ENCODE measurements at places on chromosomes 4 and X.

GRCh38 chrX:154138857-154139256, 5.2 kb upstream of the OPN1LW start:
- DNase-seq, result no peak

- no peak for DNase-seq
Measured at GRCh38 chr4:151260526-151260925, 16.4 kb upstream of the PRSS48 start.

GRCh38 chr4:42767669-42768068, 110.8 kb upstream of the ATP8A1 start:
- DNase-seq, result no peak

- DNase-seq, result no peak
Measured at GRCh38 chr4:3338321-3338838, 45.6 kb downstream of the RGS12 start.

DNA sequence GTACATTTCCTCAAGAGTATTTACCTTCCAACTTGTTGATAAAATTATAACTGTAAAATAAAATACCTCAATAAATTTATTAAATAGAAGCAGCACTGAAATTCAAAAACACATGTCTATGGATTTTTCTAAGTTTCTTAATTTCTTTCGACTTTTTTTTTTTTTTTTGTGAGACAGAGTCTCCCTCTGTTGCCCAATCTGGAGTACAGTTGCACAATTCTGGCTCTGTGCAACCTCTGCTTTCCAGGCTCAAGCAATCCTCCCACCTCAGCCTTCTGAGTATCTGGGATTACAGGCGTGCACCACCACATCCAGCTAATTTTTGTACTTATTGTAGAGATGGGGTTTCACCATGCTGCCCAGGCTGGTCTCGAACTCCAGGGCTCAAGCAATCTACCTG, 79.8 kb downstream of the IQCM start:
- DNase-seq, result no peak

- DNase-seq, result no peak
Measured at GRCh38 chr4:79287718-79288117, 38.1 kb downstream of the NAA11 start.

DNA sequence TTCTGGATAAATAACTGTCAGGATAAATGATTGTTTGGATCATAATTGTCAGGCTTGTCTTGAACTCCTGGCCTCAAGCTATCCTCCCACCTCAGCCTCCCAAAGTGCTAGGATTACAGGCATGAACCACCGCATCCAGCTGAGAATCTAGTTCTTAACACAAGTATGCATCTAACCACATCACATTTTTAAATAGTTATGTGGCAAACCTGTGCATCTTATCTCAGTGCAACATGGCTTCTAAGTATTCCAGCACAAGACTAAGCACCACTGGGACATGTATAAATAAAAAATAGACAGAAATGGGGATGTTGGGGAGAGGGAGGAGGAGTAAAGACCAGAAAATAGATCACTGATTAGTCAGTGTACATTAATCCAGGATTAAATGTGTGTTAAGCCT, 74.7 kb upstream of the TBL1X start:
- DNase-seq, result no peak

DNA sequence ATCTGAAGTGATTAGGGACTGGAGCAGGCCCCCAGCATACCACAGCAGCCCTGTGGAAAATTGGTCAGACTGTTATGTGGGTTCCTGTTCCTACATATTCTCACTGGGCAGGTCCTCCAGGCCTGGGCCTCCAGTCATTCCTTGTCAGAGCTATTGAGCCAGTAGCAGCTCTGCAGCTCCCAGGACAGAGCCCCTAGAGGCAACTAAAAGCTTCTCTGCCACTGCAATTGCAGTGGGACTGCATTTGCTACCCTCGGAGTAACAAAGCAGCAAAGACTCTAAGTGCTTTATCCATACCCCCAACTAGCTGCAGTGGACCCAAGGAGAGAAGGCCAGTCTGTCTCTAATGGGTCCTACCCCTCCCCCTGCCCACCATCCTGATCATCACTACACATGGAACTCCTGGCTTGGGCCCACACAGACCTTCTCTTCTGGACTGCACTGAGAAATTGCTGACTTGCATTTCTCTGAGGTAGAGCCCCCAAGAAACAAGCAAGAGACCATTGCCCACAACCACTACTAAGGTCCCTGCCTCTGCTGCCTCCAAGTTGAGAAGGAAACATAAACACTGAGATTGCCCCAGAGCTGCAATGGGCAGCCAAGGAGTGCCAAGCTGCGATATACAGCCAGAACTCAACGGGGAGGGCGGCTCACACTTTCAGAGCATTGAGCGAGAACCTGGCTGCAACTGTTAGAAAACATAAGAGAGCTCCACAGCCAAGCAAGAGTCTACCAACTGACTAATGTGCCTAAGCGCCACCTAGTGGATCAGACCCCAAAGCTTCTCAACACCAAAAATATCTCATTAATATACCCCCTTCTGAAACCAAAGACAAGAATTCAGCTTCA, 738.7 kb upstream of the NDST4 start:
- peak; percentile 35 for DNase-seq

GRCh38 chr4:28354880-28355656, 1494.4 kb downstream of the STIM2 start:
- no peak for DNase-seq

- DNase-seq, result no peak
Measured at GRCh38 chr4:11341337-11342043, 87.2 kb downstream of the HS3ST1 start.

DNA sequence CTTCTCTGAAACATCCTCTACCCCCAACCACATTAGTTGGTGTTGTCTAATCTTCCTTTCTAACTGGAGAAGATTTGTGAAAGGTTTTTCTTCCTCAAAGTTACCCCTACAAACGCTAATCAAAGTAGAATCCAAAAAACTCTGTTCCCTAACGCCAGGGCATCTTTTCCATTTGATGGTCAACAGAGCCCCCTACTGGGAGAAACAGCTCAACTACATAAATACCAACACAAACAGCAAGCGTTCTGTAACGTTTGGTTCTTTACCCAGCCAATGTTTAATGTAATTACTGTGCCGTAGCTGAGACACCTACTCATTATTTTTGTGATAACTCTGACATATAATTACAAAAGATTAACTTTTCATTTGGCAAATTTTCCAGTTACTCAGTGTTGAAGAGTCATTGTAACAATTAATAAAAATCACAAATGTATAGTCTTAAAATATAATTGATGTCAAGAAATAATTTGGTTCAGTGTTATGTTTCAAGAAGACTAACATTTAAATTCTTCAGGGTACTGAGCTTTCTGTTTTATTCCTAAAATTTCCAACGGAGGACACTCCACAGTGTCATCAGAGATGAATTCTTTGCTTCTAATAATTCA, 94.9 kb upstream of the TBC1D9 start:
- peak; percentile 51 for DNase-seq

- DNase-seq, result no peak
Measured at GRCh38 chrX:23578079-23578478, 89.2 kb upstream of the PRDX4 start.

DNA sequence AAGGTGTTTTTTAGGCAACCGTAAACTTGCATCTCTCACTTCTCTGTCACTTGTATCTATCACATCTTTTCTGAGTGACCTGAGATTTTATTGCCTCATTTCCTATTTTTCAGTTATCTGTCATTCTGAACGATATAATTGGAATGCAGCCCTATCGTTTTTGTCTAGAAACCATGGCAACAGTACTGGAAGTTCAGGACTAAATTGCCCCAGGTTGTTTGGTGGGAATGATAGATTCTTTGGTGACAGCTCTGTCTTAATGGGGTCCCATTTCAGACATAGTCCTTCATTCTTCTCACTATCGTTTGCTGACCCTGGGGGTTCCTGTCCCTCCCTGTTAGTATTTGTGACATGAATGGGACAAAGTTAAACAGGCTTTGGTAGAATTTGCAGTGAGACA, 267.7 kb upstream of the GALNT7 start:
- no peak for DNase-seq

GRCh38 chrX:39012621-39013111, 211.4 kb downstream of the MID1IP1 start:
- DNase-seq, result no peak

GRCh38 chr4:16991450-16991849, 93.0 kb upstream of the LDB2 start:
- no peak for DNase-seq

- no peak for DNase-seq
Measured at GRCh38 chrX:145729635-145730034, 88.0 kb upstream of the SLITRK2 start.

DNA sequence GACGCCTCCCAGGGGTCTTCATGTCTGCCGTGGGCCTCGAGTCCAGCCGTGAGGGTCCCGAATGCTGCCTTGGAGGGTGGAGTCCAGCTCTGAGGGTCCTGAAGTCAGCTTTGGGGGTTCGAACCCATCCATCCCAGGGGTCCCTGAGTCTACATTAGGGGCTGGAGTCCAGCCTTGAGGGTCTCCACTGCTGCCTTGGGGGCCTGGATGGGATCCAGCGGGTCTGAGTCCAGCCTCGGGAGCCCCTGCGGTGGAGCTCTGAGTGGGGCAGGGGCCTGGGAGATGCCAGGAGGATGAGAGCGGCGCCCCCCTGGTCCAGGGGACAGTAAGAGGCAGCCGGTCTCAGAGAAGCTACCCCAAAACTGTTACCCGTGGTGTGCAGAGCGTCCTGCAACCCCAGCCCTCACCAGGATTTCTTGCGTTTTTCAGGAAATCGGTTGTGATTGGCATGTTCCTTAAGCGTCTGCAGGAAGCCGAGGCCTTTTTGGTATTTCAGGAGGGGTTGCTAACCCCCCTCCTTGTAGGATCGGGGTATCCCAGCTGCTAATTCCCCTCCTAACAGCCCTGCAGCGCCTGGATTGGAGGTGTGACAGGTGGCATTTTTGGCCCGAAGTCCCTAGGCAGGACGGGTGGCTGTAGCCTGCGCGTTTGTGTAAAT, 1.7 kb upstream of the GTPBP6 start:
- DNase-seq, result no peak

DNA sequence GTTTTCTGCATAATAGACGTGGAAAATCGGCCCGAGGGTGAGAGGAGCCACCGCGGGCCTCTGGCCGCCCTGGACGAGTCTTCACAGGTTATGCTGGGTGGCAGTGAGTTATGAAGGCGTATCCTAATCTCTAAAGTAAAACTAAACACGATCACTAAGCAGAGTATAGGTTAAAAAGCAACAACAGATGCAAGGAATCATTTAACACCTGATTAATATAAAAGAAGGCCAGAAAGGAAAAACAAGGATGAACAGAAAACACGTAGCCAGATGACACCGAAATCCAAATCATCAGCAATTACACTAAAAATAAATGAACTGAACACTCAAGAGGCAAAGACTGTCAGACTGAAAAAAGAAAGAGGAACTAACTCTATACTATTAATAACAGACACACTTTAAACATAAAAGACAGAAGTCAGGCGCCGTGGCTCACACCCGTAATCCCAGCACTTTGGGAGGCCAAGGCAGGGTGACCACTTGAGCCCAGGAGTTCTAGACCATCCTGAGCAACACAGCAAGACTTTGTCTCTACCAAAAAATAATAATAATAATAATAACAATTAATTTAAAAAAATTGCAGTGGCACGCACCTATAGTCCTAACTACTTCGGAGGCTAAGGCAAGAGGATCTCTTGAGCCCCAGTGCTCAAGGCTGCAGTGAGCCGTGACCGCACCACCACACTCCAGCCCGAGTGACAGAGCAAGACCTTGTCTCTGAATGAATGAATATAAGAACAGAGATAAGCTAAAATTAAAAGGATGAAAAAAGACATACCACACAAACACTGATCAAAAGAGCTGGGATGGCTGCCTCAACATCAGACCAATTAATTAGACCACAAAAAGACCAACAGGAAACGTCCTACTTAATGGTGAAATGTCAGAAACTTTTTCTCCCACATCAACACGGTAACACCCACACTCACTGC, 30.0 kb downstream of the CTBP1 start:
- no peak for DNase-seq

GRCh38 chr4:18127030-18127429, 105.5 kb upstream of the LCORL start:
- DNase-seq, result no peak

GRCh38 chrX:138128027-138128671, 562.2 kb downstream of the ZIC3 start:
- DNase-seq, result peak; percentile 24

DNA sequence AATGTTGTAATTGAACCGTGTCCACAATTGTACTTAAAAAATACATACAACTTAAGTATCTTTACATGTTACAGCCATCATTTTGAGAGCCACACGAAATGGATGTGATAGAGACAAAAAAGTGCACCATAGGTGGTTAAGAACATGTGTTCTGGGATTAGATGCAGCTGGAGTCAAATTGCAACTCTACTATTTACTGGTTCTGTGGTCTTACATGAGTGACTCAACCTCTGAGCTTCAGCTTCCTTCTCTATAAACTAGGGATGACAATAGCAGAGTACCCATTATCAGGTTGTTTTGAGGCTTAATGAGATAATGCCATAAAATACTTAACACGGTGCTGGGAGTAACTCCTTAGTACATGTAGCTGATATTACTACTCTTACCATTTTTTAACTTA, 130.4 kb downstream of the IDS start:
- no peak for DNase-seq

DNA sequence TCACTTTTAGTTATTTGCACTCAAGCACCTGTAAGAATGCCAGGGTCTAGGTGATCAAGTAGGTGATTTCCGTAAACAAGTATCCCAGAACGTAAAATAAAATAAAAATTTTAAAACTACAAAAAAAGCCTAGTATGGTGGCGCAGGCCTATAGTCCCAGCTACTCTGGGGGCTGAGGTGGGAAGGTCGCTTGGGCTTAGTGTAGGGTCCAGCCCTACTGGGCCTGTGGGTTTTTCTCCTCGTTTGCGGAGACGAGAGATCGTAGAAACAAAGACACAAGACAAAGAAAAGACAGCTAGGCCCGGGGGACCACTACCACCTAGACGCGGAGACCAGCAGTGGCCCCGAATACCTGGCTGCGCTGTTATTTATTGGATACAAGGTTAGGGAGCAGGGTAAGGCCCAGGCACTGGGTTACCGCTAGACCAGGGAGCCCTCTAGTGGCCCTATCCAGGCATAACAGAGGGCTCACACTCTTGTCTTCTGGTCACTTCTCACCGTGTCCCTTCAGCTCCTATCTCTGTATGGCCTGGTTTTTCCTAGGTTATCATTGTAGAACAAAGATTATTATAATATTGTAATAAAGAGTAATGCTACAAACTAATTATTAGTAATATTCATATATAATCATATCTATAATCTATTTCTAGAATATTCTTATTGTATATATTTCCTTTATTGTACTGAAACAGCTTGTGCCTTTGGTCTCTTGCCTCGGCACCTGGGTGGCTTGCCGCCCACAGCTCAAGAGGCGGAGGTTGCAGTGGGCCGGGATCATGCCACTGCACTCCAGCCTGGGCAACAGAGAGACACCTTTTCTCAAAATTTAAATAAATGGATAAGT, 38.4 kb downstream of the SAGE1 start:
- peak; percentile 41 for DNase-seq

- DNase-seq, result no peak
Measured at GRCh38 chr4:139611391-139611790, 54.2 kb upstream of the MGST2 start.

GRCh38 chr4:951186-951585, 18.9 kb downstream of the TMEM175 start:
- no peak for DNase-seq

DNA sequence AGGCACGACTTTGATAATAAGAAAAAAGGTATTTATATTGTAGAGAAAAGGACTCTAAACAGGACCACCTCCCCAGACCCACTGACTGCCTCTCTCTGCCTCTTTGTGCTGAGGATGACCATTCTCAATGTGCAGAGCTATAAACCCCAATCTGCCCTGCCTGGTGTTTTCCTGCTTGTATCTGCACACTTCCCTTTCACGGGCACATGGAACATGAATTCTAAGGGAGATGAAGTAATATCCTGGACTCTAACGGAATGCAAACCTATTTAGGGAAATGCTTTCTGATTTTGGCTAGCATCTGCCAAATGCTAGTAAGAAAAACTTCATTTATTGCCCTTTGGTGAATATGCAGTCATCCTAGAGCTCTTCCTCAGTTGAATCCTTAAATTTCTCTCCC, 2.4 kb downstream of the DIPK2B start:
- no peak for DNase-seq

Data from activated CD8-positive, alpha-beta T cell treated with anti-CD3 and anti-CD28 coated beads, Interleukin-2, amount 10 ng/mL, durations not matched to agents 7 days and 5 days (primary cell).